ENCODE measurements at places on chromosomes 7 and 10.

DNA sequence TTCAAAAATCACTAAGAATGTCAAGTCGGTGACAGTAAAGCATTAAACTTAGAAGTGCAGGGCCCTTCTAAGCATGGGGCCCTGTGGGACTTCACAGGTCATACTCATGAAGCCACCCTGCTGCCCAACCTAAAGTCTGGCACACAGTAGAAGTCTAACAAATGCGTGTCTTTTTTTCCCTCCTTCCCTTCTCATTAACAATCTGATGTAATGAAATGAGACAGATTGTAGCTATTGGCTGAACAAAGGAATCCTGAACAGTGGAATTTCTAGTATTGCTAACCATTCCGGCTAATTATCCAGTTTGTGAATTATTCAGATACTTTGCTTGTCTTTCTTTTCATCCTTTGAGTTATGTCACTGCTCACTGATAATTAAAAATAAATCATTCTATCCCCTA, 369.9 kb downstream of the WDR11 start:
- no peak for DNase-seq

DNA sequence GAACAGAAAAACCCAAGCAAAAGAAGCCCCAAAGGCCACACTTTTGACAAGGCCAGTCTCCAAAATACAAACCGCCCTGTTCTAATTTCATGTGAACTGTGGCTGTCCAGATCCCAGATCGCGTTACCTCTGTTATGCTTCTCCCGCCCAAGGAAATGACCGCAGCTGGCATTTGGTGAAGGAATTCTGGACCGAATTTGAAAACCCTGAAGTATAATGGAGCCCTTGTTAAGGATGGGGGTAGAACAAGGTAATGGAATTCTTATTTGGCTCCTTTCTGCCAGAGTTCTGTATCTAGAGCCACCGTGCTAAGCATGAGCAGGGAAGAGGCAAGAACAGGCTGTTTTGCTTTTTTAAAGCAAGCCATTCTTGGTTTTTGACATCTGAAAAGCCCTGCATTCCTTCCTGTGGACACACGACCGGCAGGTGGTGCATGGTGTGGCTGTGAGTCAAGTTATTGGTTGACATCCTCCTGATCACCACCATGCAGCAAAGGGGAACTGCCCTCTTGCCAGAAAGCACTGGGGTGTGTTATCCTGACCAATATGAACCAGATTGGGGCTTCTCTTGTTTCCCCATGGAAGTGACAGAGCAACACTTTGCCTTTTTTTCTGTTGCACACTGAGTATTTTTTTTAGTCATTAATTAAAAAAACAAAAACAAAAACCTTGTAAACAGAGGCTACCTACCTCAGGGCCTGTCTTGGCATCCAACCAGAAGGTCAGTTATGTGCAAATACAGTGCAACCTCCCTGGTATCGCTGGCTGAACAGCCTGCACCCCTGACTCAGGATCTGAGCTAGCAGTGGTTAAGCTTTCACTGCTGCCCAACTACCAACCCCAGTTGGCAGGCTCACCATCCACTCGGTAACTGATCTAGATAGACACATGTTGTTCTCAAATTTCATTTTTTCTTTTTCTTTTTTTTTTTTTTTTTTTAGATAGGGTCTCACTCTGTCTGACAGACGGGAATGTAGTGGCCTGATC, 14.2 kb downstream of the UCMA start:
- peak; percentile 14 for DNase-seq

DNA sequence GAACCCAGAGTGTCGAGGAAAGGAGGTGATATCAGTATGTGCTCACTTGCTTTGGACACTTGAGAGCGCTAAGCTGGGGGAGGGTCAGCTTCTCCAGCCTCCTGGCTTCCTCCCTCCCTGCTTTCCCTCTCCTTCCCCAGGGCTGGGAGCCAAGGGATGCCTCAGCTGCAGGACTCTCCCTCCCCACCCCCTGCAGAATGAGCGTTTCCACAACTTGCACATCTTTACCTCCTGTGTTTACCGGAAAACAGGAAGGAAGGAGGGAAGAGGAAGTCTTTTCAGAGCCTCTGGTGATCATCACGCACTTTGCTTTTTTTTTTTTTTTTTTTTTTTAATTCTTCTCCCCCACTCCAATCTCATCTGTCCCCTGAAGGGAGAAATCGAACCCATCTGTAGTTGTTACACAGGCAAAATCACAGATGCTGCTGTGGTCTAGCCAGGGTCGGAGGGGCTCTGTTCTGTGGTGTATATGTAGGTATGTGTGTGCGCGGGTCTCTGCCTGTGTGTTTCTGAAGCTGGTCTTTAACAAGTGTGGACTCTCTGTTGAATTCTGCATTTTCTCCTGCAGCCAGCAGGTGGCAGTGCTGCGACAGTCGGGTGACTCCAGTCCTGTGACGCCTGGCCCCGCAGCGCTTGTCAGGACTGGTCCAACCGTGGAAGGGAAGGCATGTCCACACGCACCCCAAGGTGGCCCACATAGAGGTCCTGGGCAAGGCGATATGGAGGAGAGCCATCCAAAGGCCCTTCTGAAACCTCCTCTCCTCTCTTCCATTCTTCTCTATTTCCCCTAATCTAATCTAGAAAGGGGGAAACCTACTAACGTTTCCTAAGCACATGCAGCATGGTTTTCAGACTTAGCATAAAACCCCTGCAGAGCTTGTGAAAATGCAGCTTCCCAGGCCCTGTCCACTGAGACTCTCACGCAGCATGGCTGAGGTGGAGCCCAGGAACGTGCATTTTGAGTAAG, 257.6 kb downstream of the PLXNA4 start:
- peak; percentile 89 for DNase-seq

DNA sequence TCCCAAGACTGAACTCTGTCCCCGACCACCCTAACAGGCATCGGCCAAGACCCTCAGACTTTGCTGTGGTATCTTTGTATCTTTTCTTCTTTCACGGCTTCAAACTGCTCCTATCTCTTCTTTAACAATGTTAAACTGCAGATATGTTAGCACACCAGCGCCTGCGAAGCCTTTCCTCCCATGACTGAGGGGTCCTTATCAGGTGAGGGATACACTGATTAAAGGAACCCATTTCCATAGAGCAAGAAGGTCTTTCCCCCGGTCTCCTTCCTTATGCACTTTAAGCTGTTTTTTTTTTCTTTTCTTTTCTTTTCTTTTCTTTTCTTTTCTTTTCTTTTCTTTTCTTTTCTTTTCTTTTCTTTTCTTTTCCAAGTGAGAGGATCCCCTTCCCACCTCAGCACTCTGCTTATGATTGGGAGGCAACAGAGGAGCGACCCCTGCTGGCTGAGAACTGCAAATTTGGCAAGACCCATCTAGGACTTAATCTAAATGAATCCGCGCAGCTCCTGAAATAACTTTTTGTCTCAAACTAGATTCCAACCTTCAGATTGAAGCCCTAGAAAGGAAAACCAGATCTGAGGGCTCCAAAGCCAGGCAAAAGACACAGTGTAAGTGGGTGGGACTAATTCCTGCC, 109.9 kb downstream of the ITGB8 start:
- peak; percentile 60 for DNase-seq

GRCh38 chr7:78828317-78828716, 625.1 kb downstream of the MAGI2 start:
- no peak for DNase-seq

DNA sequence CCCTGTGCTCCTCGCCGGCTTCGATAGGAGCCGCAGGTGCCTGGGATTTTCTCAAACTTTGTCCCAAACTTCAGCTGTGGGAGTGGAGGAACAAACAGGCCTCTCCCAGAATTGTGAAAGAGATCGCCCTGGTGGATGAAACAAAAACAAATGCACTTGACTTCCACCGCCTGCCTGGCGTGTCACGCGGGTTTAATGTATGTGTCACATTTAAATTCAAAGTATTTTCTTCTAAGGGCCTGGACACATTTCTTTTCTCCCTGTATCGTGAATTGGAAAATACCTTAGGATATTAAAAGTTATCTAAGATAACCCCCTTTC, 694 bp upstream of the WASL start:
- peak; percentile 87 for DNase-seq

GRCh38 chr7:103937680-103938079, 51.8 kb downstream of the RELN start:
- DNase-seq = no peak

DNA sequence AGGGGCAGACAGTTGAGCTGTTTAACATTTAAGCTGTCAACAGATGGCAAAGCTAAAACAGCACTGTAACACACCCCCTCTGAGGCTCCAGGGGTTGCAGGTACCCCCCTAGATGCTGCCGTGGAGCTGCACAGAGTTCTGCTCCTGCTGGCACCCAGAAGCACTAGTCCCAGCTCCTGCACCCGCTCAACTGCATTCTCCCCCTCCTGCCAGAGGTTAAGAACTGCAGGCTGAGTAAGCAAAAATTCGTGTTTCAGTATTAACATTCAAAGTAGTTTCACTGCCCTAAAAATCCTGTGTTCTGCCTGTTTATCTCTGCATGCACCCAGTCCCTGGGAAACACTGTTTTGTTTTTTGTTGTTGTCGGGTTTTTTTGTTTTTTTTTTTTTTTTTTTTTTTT, 790.8 kb upstream of the KCND2 start:
- DNase-seq = peak; percentile 14

- no peak for DNase-seq
Measured at GRCh38 chr10:101230183-101230917, 1.1 kb upstream of the LBX1 start.

GRCh38 chr10:19816411-19817230, at the start of gene PLXDC2:
Gene PLXDC2, plus strand, starts transcription at chr10:19816432.
- peak; percentile 80 for DNase-seq

- no peak for DNase-seq
Measured at GRCh38 chr10:114648368-114648767, 9.7 kb downstream of the ABLIM1 start.

DNA sequence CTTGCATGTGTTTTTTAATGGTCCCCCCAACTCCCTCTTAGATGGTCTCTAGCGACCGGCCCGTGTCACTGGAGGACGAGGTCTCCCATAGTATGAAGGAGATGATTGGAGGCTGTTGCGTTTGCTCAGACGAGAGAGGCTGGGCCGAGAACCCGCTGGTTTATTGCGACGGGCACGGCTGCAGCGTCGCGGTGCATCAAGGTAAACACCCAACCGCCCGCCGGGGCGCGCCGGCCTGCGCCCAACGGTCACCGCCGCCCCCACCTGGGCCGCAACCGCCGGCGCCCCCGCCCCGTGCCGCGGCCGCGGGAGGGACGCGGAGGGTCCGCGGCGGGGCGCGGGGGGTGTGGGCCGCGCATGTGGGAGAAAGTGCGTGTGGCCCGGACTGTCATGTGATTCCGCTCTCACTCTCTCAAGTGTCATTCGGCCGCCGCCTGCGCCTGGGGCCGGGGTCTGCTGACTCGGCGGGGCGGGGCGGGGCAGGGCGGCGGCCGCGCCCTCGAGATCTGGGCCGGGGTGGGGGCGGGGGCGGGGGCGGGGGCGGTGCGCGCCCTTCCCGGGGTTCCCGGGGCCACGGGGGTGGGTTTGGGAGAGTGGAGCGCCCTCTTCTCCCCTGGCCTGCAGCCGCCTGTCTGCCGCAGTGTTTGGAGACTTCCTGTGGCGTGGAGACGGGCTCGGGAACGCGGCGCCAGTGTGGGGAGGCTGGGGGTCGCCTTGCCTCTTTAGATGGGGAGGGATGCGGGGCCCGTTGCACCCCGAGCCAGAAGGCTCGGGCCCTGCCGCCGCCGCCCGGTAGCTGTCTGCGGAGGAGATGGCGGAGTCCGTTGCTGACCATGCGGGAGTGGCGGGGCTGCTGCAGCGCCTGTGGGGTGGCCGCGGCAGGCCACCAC, 817 bp downstream of the MLLT10 start:
- DNase-seq = peak; percentile 85

- no peak for DNase-seq
Measured at GRCh38 chr7:100613412-100614175, 1.3 kb downstream of the MOSPD3 start.

GRCh38 chr7:70646536-70647248, 485.3 kb upstream of the GALNT17 start:
- DNase-seq = no peak

DNA sequence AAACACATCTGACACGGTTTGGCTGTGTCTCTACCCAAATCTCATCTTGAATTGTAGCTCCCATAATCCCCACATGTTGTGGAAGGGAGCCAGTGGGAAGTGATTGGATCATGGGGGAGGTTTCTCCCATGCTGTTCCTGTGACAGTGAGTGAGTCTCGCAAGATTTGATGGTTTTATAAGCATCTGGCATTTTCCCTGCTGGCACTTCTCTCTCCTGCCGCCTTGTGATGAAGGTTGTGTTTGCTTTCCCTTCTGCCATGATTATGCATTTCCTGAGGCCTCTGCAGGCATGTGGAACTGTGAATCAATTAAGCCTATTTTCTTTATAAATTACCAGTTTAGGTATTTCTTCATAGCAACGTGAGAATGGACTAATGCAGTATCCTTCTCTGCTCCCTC, 5.9 kb upstream of the HTR5A start:
- no peak for DNase-seq

- peak; percentile 9 for DNase-seq
Measured at GRCh38 chr10:112532189-112532588, 85.2 kb downstream of the VTI1A start.

DNA sequence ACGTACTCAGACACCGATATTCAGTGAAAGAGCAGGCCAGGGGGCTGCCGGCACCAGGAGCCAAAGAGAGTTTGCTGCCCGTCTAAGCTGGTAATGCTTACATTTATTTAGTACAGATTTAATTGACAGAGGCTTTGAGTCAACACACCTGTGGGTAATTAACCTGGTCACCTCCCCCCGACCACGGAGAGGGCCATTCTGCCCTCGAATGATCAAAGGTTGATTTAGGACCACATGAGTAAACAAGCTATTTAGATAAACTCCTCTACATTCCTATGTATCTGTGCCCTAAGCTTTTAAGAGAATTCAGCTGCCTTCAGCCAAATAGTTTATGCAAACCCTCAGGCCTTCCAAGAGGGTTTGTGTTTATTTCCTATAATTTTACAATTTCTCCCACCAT, 164.8 kb downstream of the IPMK start:
- DNase-seq = no peak

- no peak for DNase-seq
Measured at GRCh38 chr7:141381794-141382427, 169.3 kb upstream of the AGK start.

DNA sequence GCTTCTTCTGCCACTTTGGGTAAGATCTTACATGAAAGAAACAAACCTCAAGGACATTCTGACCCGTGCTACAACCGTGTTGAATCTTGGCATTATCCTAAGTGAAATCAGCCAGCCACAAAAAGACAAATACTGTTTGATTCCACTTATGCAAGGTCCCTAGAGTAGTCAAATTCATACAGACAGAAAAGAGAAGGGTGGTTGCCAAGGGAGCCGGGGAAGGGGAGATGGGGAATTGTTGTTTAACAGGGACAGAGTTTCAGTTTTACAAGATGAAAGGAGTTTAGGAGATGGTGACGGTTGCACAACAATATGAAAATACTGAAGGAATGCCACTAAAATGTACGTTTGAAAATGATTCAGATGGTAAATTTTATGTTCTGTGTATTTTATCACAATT, 12.2 kb upstream of the CLEC2L start:
- no peak for DNase-seq

GRCh38 chr10:70458329-70459060, 17.0 kb upstream of the NODAL start:
- DNase-seq = peak; percentile 82

GRCh38 chr7:15720849-15721471, 34.5 kb upstream of the MEOX2 start:
- DNase-seq = peak; percentile 48

DNA sequence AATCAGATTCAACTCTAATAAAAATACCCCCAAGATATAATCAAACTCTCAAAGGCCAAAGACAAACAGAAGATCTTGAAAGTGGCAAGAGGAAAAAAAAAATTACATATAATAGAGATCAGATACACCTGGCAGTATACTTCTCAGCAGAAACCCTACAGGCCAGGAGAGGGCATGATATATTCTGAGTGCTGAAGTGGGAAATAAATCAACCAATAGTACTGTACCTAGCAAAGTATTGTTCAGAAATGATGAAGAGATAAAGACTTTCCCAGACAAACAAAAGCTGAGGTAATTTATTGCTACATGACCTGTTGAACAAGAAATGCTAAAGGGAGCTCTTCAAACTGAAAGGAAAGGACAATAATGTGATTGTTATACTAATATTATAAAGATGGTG, 291.9 kb downstream of the SH2D4B start:
- DNase-seq = no peak

Measured in suppressor macrophage (primary cell).